ENCODE measurements at places on chromosomes 1 and 21.

DNA sequence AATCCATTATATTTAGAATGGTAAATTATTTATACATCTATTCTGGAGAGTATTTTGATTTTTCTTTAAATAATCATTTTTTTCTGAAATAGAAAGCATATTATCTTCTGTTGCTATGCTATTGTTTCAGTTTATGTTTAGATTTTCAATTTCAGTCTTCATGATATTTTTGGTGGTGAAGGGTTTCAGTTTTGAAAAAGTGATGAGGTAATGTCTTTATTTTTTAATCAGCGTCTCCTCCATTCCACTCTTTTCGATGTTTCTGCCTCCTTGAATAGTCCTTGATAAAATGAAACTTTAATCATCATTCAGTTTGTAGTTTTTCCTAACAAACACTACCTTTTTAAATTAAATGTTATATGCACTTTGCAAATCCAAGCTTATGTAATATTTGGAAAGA lies 428.6 kb downstream of the PTPRC start:
- DNase-seq, result no peak

- DNase-seq, result no peak
Observed at GRCh38 chr21:26438976-26439375, 134.1 kb downstream of the CYYR1 start.

GRCh38 chr1:154182344-154183045 lies 9.4 kb downstream of the TPM3 start:
- peak; percentile 89 for DNase-seq

- no peak for DNase-seq
Observed at GRCh38 chr21:42833439-42833815, 45.9 kb downstream of the WDR4 start.

GRCh38 chr1:198629610-198630009 lies 9.2 kb upstream of the PTPRC start:
- DNase-seq, result no peak

GRCh38 chr1:25590096-25590824 lies 26.3 kb upstream of the MAN1C1 start:
- DNase-seq, result peak; percentile 44

GRCh38 chr1:225474986-225475820 lies 47.4 kb upstream of the LBR start:
- peak; percentile 68 for DNase-seq

- peak; percentile 45 for DNase-seq
Observed at GRCh38 chr1:201466492-201466891, 2.5 kb downstream of the PHLDA3 start.

- DNase-seq, result no peak
Observed at GRCh38 chr1:98330224-98330623, 331.3 kb upstream of the SNX7 start.

DNA sequence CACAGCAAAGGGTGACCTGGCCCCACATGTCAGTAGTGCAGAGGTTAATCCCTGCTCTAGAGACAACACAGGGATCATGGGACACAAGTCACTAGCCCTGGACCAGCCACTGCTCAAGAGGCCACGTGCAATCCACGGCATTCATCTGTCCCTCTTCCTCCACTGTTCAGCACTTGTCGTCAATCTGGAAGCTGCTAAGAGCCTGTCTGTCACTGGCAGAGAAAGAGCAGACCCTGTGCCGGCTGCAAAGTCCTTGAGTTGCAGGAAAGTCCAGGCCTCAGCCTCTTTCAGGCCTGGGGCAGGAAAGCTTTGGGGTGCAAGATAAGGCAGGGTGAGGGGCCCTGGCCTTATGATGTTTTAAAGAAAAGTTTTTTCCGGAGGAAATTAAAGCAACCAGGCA lies 16.7 kb downstream of the CELA2B start:
- peak; percentile 36 for DNase-seq

- DNase-seq, result no peak
Observed at GRCh38 chr1:234140388-234140787, 232.9 kb upstream of the COA6 start.

GRCh38 chr1:76121850-76122249 lies 47.3 kb downstream of the ST6GALNAC3 start:
- no peak for DNase-seq

DNA sequence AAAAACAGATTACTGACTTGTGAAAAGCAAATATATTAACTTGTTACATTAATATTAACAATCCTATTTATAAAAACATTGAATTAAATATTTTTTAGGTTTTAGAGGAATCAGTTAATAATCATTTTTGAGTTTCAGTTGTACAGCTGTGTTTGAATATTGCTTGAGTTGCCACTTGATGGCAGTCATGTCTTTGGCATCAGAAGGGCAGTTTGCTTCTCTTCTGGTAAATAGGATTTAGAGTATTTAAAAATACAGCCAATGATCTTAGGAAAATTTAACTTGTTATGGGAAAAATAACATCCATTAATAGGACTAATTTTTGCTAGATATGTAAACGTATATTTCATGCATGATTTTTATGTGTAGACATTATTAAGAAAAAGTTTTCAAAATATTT lies 234.1 kb downstream of the NCAM2 start:
- DNase-seq, result no peak

DNA sequence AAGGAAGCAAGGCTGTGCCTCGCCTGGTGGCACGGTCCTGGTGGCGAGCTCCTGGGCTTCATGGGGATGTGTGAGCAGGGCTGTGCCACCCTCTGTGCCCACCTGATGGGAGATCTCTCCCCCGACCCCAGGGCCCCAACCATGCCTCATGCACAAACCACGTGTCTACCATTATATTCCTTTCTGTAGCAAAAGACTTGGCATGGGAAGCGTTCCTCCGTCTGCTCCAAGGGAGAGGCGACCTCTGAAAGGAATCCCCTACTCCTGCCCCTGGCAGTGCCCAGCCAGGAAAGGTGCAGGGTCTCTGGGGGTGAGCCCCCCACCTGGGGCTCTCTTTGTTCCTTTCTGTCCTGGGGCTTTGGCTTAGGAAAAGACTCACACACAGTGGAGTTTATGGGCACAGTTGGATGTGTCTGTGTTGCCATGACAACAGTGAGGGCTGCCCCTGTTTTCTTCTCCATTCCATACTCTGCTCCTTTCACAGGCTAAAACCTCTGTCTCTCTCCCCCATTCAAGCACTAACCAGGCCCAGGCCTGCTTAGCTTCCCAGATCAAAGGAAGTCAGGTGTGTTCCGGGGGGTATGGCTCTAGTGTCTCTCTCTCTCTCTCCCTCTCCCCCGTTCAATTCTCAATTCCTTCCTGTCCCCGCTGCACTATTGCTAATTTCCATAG lies 21.4 kb upstream of the LRRN2 start:
- DNase-seq, result no peak

DNA sequence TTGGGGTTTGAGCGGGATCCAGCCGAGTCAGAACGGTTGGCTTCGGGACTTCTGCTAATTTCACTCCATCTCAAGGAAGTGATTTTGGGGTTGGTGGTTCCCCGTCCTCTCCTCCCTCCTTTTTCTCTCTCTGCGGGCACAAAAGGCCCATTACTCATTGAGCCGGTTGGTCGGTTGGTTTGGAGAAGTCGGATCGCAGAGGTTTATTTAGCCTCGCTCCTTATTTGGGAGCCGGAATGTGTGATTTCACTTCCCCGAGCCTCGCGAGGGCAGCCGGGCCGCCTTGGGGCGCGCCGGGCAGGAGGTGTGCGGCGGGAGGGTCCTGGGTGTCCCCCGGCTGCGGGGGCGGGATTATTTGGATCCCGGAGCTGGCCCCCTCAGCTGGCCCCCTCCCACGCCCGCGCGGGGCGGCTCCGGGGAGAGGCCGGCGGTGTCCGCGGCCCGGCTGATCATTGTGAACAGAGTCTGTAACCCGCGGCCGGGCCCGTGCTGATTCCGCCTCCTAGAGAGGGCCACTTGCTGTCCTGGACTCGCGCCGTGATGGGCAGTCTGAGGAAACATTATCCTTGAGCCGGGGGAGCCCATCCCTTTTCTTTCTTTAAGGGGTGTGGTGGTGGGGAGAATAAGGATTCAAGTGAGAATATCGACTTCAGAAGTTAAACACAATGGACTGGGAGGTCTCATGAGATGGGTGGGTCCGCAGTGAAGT lies 1.2 kb downstream of the MAPKAPK2 start:
- peak; percentile 69 for DNase-seq

DNA sequence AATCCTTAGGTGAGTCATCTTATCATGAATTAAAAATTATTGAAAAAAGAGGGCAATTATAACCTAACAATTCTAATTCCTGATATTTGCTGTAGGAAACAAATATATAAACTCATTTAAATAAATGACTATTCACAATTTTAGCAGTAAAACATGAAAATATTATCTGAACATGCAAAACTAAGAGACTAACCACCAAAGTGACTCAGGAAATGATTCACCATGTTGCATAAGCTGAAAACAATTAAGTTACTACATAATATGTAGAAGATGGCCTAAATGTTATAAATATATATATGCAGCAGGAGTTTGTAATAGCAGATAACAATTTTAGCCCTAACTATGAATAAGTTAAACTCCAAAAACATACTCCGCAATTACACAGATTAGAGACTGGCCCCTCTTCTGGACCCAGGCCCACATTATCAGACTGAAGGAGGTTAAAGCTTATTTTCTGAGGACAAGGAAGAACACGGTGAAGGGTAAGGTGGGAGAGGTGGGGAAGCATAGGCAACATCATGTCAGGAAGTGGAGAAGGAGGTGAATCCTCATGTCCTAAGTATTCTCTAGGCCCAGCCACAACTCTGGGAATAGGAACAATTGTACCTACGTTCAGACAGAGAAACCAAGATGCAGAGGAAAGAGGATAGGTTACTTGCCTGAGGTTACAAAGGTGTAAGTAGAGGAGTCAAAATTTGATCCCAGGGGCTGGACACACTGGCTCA lies 15.6 kb upstream of the AIM2 start:
- no peak for DNase-seq

DNA sequence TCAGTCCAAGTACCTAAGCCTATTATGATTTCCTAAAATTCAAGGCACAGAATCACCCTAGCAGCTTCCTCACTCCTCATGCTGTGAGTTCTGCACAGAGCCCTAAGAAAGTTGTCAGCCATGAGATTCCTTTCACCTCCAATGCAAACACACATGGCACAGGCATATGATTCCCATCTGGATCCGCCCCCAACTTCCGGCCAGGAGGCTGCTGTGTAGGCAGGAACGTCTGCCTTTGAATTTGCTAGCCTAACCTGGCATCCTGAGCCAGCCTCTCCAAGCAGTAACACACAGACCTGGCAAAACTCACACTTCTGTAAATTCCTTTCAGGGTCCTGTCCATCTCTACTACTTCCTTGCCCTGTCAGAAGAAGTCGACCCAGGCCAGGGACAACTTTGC lies 521.1 kb upstream of the BEND5 start:
- DNase-seq, result no peak

- no peak for DNase-seq
Observed at GRCh38 chr1:19101244-19101643, 108.8 kb downstream of the UBR4 start.

DNA sequence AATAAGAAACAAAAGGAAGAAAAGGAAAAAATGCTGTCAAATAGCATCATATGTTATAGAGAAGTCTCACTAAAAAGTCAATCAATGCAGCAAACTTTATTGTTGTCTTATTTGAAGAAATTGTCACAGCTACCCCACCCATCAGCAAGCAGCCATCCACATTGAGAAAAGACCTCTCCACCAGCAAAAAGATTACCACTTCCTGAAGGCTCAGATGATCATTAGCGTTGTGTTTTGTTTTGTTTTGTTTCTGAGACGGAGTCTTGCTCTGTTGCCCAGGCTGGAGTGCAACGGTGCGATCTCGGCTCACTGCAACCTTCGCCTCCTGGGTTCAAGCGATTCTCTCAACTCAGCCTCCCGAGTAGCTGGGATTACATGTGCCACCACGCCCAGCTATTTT lies 29.0 kb downstream of the ATP2B4 start:
- no peak for DNase-seq

DNA sequence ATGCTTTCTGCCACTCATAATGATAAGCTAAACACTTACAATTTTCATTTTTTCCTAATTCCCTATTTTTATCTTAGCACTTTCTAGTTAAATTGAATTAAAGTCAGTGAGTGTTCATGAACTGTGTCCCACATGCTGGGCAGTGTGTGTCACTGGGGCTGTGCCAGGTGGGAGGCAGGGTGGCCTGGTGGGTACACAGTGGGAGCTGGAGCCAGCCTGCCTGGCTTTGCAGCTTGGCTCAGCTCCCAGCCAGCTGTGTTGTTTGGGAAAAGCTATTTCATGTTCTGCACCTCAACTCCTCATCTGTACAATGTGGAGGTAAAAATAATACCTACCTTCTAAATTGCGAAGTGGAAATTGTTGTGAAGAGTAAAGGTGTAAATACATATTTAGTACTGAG lies 238.4 kb downstream of the PLA2G4A start:
- no peak for DNase-seq

GRCh38 chr1:101128211-101128727 lies 102.7 kb upstream of the DPH5 start:
- DNase-seq, result no peak

GRCh38 chr1:154453574-154454352 lies 48.3 kb upstream of the TDRD10 start:
- no peak for DNase-seq

DNA sequence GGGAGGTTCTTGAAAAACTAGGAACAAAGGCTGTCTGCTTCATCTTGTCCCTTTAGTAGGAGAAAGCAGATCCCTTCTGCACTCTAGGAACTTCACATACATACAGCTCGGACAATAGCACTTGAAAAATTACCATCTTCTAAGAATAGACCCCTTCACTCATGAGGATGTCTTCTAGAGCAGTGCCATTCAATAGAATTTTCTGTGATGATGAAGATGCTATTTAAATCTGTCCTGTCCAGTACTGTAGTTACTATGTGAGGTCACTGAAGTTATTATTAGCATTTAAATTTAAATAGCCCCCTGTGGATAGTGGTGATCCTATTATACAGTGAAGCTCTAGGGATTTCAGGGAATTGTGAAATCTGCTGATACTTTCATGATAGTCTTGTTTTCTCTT lies 46.4 kb upstream of the RAB3GAP2 start:
- no peak for DNase-seq

DNA sequence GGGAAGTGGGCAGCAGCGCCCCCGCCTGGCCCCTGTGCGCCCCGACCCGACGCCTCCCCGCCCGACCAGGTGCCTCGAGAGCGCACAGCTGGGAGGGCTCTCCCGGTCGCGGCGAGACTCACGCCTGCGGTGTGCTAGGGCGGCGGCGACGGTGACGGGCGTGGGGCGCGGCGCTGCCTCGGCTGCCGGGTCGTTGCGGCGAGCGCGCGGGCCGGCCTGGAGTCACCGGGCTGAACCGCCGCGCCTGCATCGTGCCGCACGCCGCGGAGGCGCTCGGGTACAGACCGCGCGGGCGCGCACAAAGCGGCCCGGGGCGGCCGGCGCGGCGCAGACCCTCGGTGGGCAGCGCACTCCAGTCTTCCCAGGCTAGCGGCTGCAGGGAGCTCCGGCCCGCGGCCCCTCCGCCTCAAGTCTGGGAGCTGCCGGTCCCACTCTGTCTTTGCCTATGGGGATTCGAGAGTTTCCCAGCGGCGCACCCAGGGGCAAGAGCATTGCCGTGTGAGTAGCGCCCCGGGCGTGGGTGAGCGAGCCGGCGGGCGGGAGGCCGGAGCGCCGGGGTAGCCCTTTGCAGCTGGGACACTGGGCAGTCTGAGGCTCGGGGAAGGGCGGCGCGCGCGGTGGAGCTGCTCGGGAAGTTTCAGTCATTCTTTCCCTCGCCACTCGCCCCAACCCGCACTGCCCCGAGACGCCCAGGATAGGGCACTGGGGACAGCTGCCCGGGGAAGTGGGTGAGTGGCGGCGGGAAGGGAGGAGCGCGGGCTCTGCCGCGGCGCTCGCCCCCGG lies at the start of gene SLC35F3:
SLC35F3 (plus strand) TSS at position 44 of the 783 bp plus-strand sequence.
- no peak for DNase-seq

- no peak for DNase-seq
Observed at GRCh38 chr1:244792188-244792850, 43.1 kb upstream of the COX20 start.

GRCh38 chr1:119732465-119733168 lies 20.9 kb downstream of the PHGDH start:
- no peak for DNase-seq

- DNase-seq, result no peak
Observed at GRCh38 chr1:67298762-67299161, 8.9 kb upstream of the IL12RB2 start.

Measured in left cardiac atrium (tissue), 4 donors.